ENCODE measurements at places on chromosomes 2 and 18. TPM values are rescaled to one million over a fixed set of nuclear protein-coding genes. Genes with fewer than 3 reads are reported as not detected.

Gene RAB6C
- total RNA-seq: not detected

Gene ZNF385B
- total RNA-seq: not detected

Gene FSHR
- total RNA-seq: not detected

Gene HS1BP3
- 27.6 TPM for total RNA-seq

Gene BBS5
- 1.3 TPM for total RNA-seq

Gene CCBE1
- 1.6 TPM for total RNA-seq

Gene KIDINS220
- total RNA-seq: 58.2 TPM

Gene ATP6V1C2
- total RNA-seq: 0.90 TPM

Gene MOGAT1
- not detected for total RNA-seq

Gene ANKRD30BL
- not detected for total RNA-seq

Gene CRYGC
- not detected for total RNA-seq

Gene UBXN4
- 36.6 TPM for total RNA-seq

Gene PLGLB1
- 0.26 TPM for total RNA-seq

Gene IFT172
- total RNA-seq: 5.5 TPM

Gene HOXD13
- not detected for total RNA-seq

Gene PLCD4
- total RNA-seq: 1.2 TPM

Gene CNGA3
- under 0.01 TPM for total RNA-seq

Gene SCYGR4
- not detected for total RNA-seq

Gene CASP10
- 2.6 TPM for total RNA-seq

Gene SOX11
- not detected for total RNA-seq

Gene ANKRD62
- 0.13 TPM for total RNA-seq

Gene HOXD11
- total RNA-seq: not detected
